ENCODE measurements at places on chromosomes 1 and 21.

DNA sequence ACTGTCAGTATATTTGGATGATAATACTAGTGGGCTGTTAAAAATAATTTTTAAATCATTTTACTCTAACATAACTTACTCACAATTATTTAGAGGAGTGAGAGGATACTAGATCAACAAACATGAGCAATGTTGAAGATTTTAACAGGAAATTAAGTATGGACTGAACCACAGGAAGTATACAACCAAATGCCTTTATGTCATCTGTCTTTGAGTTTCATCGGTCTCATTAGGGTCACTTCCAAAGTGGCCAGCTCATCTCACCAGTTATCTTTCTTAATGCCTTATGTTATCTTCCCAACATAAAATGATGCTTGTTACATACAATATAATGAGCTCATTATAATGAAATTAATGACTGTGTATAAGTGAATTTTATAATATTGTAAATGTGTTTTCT is 1.5 kb upstream of the RGS1 start:
- no peak for DNase-seq

GRCh38 chr1:227562933-227563323 is 428 bp upstream of the ZNF678 start:
- no peak for DNase-seq

DNA sequence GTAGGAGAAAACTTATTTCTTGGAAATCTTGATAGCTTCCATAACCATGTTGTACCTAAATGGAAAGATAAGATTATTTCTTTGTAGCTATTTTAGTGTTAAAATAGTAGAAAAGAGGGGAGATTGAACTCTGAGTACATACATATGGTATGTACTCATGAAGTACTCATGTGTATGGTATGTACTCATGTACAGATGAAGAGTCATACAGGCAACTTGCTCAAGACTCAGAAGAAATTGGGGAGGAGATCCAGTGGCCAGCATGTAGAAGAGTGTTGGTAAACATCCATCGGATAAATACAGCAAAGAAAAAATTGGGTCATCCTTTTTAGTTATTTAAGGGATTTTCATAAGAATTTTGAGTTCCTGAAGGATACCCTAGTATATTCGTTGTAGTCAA is 29.0 kb downstream of the MDM4 start:
- no peak for DNase-seq

DNA sequence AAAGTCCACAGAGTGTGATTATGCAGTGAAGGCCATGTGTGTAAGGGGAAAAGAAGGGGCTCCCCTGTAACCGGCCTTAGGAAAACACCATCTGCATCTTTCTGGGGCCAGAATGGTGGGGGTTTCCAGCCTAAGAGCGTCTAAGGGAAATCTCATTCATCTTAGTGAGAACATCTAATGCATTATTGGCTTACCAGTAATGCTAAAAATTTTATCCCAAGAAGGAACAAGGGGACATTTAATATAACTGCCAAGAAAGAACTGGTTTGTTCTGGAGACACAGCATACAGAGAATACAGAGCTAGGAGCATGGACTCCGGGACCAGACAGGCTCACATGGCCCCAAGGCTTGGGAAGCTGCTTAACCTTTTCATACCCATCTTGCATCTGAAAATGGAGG is 58.3 kb upstream of the DSCAM start:
- DNase-seq: no peak

DNA sequence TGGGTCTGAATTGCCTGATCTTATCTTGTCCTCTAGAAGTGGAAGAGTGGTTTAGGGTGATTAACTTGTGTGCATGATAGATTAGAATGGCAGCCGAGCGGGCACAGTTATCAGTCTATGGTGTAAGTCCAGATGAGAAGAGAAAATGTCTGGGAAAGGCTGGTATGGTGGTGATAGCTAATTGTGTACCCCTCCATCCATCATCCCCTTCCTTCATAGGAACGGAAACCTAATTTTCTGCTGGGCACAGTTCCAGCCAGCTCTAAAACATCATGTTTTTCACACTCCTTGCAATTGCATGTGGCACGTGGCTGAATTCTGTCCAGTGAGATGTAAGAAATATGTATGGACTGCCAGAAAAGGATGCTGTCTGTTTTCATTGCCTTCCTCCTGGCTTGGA is 40.9 kb upstream of the ZP4 start:
- DNase-seq: no peak

GRCh38 chr1:215606564-215607168 is 39.6 kb downstream of the KCTD3 start:
- no peak for DNase-seq

DNA sequence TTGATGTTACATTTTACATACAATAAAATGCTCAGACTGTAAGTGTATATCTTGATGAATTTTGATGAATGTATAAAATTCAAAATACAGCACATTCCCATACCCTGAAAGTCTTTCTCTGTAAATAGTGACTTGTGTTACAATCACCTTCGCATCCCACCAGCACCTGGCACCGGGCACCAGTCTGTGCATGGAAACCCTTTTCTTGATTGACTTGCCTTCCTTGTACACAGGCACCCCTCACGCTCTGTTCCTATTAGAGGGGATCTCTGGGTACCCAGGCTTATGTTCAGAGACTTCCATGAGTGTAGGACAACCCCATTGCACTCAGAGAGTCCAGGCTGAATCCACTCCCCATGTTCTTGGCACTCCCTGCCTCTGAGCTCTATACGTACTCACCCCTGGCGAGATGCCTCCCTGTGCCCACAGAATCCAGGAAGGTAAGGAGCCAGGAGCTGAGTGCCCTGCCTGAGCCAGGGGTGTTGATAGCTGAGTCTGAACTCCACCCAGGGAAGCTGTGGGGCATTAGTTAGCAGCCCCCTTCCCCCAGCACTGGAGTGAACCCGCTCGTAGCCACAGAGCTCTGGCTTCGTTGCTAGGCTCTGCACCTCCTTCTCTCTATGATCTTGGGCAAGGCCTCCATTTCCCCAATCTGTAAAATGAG is 22.5 kb upstream of the PKP1 start:
- no peak for DNase-seq
